RKO (cell line): ENCODE measurements at places on chromosomes 6 and 20.

DNA sequence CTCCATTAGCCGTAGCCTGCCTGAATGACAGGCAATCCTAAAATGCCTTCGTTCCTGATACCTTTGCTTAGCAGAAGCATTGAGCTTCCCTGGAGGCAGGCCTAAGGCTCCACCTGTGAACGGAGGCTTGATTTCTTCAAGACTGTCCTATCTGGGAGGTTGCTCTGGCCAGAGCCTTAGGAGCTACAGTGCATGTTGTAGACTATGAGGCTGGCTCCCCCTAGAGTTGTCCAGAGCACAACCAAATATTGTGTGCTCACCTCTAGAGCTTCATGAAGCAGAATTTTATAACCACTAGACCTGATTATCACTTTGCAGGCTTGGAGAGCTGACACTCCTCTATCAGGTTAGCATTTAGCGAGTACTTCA lies 217.8 kb downstream of the MAFB start:
- peak; percentile 27 for DNase-seq

DNA sequence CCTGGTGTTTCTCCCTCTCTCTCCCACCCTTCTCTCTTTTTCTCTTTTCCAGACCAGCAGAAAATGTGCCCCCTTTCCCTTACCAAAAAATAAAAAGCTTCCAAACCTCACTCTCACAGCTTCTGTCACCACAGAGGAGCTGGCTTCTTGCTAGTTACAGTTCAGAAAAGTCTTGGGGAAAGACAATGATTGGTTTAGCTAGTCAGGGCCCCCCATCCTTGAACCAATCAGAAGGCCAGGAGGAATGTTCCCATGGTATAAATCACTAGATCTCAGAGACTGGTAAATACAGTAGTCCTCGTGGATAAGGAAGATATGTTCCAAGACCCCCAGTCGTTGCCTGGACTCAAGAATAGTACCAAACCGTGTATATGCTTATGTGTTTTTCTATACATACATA lies 231.1 kb upstream of the TAB2 start:
- DNase-seq = no peak

- DNase-seq = peak; percentile 16
Measured at GRCh38 chr6:42819803-42820511, 38.1 kb downstream of the BICRAL start.

DNA sequence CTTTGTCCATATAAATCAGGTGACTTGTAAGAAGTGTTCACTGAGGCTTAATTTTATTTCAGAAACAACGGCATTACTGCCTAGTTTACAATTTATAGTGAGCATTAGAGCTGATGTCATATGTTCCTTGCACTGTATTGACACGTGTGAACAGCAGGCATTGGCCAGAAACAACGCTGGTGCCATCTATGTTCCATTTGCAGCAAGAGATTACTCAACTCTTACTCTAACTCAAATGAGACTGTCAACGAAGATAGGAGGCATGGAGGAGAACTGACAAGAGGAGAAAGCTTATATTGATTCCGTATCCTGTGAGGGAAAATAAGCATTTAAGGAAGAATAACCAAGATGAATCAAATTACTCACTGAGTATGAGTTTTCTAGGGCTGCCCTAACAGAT lies 48.4 kb downstream of the MTFR2 start:
- DNase-seq = no peak

DNA sequence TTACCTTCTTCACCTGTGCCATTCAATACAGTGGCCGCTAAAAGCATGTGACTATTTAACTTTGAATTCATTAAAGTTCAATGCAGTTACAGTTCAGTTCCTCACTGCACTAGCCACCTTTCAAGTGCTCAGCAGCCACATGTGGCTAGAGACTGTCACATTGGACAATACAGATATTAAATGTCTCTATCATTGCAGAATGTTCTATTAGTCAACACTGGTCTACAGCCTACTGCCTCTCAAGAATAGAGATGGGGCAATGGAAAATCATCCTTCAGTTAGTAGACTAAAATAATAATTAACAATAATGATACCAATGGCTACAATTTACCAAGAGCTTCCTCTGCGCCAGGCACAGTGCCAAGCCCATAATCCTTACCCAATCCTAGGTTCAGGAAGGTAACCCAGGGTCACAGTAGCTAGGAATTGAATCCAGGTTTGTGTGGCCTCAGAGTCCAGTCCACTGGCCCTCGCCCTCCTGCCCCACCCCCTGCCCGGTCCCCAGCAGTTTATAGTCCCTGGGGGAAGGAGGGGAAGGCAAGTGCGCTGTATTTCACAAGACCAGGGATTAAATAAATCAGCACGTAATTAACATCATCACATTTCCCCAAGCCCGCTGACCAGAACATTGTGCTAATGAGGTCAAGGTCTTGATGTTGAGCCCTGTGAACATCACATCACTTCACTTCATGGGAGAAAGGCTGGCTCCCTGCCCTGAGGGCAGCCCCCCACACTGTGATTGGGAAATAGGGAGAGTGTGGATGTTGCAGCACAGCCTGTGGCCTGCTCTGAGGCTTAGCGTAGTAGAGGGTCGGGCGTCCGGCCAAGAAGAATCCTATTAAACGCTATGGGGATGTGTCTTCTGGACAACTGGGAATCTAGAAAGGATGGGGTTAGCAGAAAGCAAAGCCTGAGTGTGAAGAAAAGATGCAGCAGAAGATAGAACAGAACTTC lies 147.2 kb downstream of the VEGFA start:
- no peak for DNase-seq

DNA sequence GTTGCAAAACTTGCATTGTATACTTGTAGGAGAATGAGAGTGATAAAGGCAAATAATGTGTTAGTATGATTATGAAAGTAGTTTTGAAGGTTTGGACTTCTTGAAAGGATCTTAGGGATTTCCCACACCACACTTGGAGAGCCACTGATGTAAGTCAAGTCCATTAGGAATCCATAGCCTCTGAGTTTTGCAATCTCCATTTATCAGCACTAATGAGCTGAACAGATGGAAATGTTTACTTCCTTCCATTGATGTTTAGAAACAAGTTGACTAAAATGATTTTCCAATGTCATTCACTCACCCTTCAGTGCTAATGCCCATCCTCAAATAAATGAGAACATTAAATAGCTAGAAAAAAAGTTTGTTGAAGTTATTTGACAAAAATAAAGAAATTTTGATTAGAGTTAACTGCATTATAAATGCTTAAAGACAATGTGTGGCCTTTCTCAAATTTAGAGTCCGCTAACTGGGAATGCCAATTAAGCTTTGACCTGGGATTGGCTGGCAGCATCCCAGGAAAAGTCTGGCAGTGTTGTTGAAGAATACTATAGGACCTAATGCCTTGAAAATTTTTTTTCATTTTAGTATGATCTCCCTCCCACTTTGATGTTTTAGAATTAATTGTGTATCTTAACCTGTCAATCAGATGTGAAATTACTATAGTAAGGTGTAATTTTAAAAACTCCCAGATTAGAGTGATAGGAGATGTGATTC lies 68.0 kb downstream of the SLC35F1 start:
- no peak for DNase-seq

GRCh38 chr6:141467881-141468280 lies 664.8 kb upstream of the GJE1 start:
- no peak for DNase-seq

- no peak for DNase-seq
Measured at GRCh38 chr6:149931501-149931900, 8.6 kb upstream of the RAET1G start.

- DNase-seq = no peak
Measured at GRCh38 chr6:169558378-169558773, 143.5 kb downstream of the WDR27 start.

GRCh38 chr6:34132486-34133185 lies 13.3 kb downstream of the GRM4 start:
- peak; percentile 62 for DNase-seq

- no peak for DNase-seq
Measured at GRCh38 chr6:157974341-157974894, 7.2 kb upstream of the SYNJ2 start.

DNA sequence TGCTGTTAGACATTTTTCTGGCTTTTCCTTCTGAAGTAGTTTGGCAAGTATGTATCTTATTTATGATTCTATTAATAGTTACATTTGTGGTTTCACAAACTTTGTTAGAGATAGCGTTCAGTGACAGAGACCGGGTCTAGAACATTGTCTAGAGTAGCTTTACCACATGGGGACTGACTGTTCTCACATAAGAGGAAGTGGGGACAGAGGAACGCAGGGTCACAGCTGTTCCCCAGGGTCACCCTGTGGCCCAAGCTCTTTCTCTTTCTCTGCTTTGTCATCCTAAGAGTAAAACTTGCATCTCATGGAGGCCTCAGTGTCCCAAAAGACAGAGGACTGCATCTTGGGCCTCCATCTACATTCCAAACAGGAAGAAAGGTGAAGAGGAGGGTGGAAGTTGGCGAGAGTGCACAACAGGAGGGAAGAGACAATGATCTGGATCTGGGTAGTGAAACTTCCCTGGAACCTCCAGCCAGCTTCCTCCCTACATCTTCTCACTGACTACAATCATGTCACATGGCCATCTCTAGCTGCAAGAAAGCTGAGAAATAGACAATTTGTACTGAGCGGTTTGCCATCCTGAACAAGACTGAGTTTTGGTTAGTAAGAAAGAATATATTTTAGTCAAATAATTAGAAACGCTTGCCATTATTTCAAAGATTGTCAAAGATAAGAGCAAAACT lies 645.8 kb upstream of the ARID1B start:
- no peak for DNase-seq

DNA sequence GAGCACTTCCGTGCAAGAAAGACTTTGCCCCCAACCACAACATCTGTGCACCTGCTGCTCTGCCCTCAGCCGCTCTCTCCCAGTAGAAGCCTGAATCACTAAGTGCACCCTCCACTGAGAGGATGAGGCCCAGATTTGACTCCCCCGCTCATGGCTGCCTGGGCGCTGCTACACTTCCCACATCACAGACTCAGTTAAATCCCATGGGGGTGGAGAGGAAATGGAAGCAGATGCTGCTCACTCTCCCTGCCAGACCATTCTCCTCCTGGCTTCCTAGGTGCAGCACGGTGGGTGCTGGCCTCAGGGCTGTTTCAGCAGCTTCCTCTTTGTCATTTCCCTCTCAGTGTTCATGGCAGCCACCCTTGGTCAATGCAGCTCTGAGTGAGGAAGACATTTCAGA lies 4.8 kb downstream of the CST5 start:
- no peak for DNase-seq

- DNase-seq = no peak
Measured at GRCh38 chr6:150899231-150899630, 33.7 kb downstream of the MTHFD1L start.

DNA sequence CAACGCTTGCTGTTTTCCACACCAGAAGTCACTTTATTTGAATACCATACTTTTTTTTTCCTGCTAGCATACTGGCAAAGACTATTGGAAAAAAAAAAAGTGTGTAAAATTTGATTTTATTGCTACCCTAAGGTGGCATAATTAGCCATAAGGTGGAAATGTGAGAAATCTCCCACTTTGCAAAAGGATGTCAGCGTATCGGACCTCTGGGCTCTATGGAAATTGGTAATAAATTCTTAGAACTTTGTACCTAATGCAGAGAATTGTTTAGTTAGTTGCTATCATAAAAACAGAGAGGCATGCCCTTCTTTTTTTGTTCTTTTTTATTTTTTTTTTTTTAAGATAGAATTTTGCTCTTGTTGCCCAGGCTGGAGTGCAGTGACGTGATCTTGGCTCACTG lies 63.7 kb upstream of the GMDS start:
- DNase-seq = no peak

DNA sequence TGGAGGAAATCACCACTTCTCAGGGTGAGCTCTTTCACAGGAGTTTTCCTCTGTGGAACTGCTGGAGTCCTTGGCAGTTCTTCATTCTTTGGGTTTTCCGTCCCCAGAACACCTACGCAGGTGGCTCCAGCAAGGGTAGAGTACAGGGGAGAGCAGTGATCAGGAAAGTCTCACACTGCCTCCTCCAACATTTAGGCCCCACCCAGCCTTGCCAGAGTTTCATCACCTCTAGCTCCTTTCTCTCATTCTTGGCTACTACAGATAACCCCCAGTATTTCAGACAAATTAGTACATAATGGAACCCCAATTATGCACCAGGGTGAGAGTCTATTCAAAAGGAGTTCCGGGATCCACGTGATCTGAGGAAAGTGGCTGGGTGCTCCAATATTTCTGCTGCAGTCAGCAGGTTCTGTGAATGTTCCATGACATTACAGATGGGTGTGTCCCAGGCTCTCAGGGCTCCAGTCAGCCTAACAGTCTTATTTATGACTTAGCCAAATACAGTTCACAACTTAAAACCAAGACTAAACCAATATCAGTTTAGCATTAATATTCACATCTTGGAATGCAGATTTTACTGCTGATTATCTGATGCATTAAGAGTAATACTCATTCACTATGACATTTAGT lies 44.6 kb downstream of the GPR63 start:
- no peak for DNase-seq

- no peak for DNase-seq
Measured at GRCh38 chr6:122894791-122895190, 101.2 kb upstream of the CLVS2 start.

DNA sequence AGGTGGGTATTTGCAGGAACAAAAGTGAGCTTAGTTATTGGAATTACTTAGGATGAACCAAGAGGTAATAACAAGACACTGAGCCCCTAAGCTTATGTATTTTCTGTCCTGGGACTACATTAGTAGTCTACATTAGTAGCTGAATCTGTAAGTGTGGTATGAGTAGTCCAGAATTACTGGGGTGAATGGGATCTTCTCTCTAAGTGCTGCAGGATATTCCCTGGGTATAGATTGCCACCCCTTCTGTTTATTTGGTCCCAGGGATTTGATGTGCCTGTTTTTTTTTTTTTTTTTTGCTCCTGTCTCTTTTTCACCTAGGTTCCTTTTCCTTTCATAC lies 5.9 kb downstream of the CD2AP start:
- no peak for DNase-seq

DNA sequence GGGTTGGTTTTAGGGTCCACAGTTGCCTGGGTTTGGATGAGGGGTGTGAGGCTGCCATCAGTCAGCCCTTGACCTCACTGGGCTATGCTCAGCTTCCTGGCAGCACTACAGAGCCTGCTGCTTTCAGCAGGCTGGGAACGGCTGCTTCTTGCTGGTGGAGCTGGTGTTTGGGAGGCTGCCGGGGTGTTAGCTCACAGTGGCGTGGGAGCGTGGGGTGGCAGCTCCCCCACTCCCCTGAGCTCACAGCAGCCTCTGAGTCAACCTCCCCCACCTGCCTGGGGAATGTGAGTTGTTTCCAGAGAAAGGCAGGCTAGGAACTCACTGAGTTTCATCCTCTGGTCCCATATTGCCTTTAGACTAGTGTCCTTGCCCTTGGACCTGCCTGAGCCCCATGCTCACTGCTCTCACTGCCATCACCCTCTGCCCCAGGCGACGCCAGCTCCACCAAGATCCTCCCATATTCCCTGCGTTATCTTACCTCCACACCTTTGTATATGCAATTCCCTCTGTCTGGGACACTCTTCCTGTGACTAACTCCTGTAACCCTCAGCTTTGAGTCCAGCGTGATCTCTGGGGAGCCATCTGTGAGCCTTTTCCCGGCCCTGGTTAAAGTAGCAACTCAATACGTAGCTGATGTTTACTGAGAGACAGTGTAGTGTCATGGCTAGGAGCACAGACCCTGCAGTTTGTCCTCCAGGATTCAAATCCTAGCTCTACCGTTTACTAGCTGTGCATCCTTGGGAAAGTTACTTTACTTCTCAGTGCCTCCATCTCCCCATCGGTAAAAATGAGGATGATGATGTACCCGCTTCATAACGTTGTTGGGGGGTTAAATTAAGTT lies 34.8 kb downstream of the PPP1R16B start:
- no peak for DNase-seq
